CD8-positive, alpha-beta memory T cell (primary cell): ENCODE measurements at places on chromosomes 11 and 22. TPM values are rescaled to one million over a fixed set of nuclear protein-coding genes. Genes with fewer than 3 reads are reported as not detected.

- DNase-seq = peak; percentile 90
Observed at GRCh38 chr11:128302425-128303186, 284.8 kb downstream of the ETS1 start.

- no peak for DNase-seq
Observed at GRCh38 chr11:72348250-72348649, 86.1 kb downstream of the CLPB start.

DNA sequence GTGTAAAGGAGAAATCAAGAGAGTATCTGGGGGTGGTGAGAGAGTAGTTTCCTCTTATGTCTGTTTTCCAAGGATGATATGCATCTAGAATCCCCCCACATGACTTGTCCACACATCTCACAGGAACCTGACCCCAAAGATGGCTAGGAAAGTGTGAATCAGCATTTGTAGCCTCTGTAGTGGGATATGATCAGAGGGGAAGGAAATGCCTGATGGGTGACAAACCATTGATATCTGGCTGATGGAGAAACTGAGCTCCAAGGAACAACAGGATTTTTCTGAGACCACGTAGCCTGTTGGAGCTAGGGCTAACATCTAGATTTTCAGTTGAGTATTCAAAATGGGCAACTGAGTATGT lies 369.4 kb downstream of the DDX10 start:
- no peak for DNase-seq

GRCh38 chr11:108895579-108896480 lies 231.0 kb downstream of the DDX10 start:
- DNase-seq = no peak

SLC25A45 gene
- total RNA-seq = 13.8 TPM

TRIM22 gene
- total RNA-seq = 105 TPM

DNA sequence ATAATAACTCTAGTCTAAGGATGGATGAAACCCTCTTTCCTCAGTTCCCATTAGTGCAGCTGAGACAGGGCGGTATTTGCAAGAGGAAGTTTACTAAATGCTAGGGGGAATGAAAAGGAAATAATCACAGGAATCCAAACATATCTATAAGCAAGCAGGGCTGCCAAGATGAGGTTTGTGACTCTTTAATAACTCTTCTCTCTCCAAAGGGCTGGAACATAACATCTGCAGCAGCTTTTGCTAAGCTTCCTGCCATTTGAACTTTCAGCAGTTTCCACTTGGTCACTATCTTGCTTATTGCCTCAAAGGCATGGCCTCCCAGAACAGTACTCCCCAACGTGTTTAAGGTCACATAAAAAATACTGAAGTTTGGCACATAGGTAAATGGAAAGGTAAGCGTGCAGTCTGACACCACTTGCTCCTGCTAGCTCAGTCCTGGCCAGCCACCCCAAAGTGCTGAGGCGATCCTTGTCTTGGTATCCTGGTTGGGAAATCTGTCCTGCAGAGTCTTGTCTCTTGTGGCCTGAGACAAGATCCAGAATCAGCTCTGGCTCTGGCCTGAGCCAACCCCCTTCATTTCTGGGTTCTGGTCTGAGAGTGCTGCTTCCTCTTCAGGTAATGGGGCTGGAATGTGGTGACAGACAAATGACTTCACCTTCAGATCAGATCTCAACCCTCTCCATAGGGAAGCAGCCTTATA lies 81.8 kb downstream of the KCNC1 start:
- no peak for DNase-seq

- DNase-seq = no peak
Observed at GRCh38 chr11:118971646-118972045, at the start of gene FOXR1. FOXR1 (plus strand) TSS chr11:118971761; CDS start chr11:118971932, 171 bp downstream.
